HepG2 (cell line): ENCODE measurements at places on chromosomes 6 and 20. TPM values are rescaled to one million over a fixed set of nuclear protein-coding genes. Genes with fewer than 3 reads are reported as not detected.

SYCP2L gene
- 0.22 TPM in 1 of 2 replicates, not detected in the other for total RNA-seq

TRIM26 gene
- total RNA-seq = 38.7 and 46.2 TPM in 2 replicates

ABHD16B gene
- total RNA-seq = not detected in 2 replicates

CDH26 gene
- 0.40 and 0.45 TPM in 2 replicates for total RNA-seq

IMPG1 gene
- not detected in 2 replicates for total RNA-seq

PPIL6 gene
- 0.22 TPM in 1 of 2 replicates, not detected in the other for total RNA-seq

CNKSR3 gene
- 38.3 and 38.6 TPM in 2 replicates for total RNA-seq

CLPSL1 gene
- total RNA-seq = not detected in 2 replicates

FNDC11 gene
- total RNA-seq = not detected in 2 replicates
